ENCODE measurements at places on chromosomes 6 and 20. TPM values are rescaled to one million over a fixed set of nuclear protein-coding genes. Genes with fewer than 3 reads are reported as not detected.

CPXM1 gene
- not detected for total RNA-seq

C20orf144 gene
- not detected for total RNA-seq

HLA-DRB5 gene
- total RNA-seq: 12.5 TPM

SLC25A27 gene
- 6.7 TPM for total RNA-seq

IL20RA gene
- total RNA-seq: 11.7 TPM

RNF39 gene
- total RNA-seq: 0.18 TPM

DNA sequence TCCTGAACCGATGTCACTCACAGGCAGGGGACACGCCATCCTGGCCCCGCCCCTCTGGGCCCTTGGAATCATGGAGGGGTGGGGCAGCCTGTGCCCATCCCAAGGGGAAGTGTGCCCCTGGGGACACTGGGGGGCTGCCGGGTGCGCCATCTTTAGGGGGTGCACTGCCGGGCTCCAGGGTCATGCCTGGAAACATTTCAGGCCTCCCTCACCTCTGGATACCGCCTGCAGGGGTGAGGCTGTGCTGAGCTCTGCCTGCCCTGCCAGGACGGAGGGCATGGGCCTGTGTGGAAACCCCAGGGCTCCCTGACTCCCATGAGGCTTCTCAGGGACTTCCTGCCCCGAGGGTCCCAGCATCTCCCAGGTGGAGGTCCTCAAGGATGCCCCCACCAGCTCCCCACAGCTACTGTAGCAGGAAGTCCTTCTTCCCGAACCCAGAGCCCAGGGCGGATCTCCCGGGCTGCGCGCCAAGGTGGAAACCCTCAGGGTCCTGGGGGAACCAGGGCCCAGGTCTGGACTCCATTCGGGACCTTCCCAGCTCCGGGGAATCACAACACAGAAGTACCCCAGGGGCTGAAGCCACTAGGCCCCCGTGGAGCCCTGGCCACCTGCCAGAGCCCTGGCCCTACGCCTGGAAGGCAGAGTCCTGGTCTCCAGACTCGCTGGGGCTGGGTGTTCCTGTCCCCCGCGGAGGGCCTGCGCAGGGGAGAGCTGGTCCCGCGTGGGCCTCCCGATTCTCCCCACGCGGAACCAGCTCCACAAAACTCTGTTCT lies 15.6 kb downstream of the CHRNA4 start:
- no peaks in the 10 kb centered on the region for H3K4me1 ChIP-seq
- no peak overlapping the region for H3K27ac ChIP-seq
- peaks cover 41% of the 10 kb centered on the region for H3K27me3 ChIP-seq

DNA sequence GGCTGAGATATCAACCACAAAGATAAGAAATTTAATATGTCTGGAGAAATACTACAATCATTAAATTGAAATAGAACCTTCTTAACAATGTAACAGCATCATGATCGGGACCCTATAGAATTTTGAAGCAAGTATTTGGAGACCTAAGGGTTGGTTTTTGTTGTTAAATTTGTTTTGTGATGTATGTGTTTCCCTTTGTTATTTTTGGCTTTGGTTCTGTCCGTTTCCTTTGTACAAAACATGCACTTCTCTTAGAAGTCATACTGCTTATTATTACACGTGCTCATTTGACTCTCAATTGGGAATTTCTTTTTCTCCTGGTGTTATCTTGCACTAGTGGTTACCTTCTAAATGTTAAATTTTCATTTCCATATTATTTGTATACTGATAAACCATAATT lies 4.0 kb upstream of the PLN start:
- no peaks in the 10 kb centered on the region for H3K27me3 ChIP-seq
- H3K4me3 ChIP-seq: no peak overlapping the region
- no peak overlapping the region for H3K27ac ChIP-seq

DNA sequence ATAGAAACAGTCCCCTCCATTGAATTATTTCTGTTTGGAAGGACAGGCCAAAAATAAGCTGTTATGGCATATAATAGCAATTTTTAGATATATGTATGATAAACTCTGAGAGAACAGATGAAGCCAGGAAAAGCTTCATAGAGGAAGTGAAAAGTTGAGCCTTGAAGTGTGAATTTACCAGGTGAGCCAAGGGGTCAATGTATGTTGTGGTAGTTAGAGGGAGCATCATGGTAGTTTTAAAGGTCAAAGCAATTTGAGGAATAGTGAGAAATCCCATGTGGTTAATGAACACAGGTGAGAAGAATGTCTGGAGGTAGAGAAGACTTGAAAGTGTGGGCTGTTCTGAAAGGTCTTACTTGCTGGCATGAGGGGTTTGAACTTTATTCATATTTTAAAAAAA lies 47.0 kb downstream of the COL19A1 start:
- H3K36me3 ChIP-seq: no peaks in the 10 kb centered on the region
- H3K4me3 ChIP-seq: no peak overlapping the region
- H3K27me3 ChIP-seq: no peaks in the 10 kb centered on the region
- H3K4me1 ChIP-seq: no peaks in the 10 kb centered on the region
- no peak for DNase-seq

DNA sequence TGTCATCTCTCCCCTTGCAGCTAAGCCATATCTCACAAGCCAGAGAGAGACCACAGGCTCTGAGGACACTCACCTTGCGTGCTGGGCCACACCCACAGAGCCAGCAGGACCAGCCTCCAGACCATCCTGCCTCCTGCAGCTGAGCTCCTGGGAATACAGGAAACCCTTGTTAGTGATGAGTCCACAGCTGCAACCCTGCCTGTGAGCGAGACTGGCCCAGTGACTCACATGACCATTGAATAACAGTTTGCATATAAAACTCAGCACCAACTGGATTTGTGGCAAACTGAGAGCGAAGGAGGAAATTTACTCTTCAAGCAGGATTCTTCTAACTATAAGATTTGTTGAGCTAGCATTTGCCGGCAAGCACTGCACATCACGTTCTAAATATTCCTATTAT lies 3.0 kb downstream of the THBS2 start:
- peak overlapping the region; percentile 63 for H3K27ac ChIP-seq
- H3K4me3 ChIP-seq: no peak overlapping the region
- DNase-seq: peak; percentile 21

GRCh38 chr6:111941686-111942330 lies 68.6 kb upstream of the FYN start:
- H3K4me3 ChIP-seq: no peak overlapping the region
- no peak for DNase-seq
- no peaks in the 10 kb centered on the region for H3K4me1 ChIP-seq
- no peaks in the 10 kb centered on the region for H3K36me3 ChIP-seq
- H3K27ac ChIP-seq: no peak overlapping the region

- peak overlapping the region; percentile 87 for H3K27ac ChIP-seq
- peak overlapping the region; percentile 52 for H3K4me3 ChIP-seq
- no peaks in the 10 kb centered on the region for H3K36me3 ChIP-seq
- peak; percentile 66 for DNase-seq
- H3K4me1 ChIP-seq: peaks cover 12% of the 10 kb centered on the region
These were observed 130.3 kb upstream of the BTN3A2 start for GRCh38 chr6:26234421-26235301.

DNA sequence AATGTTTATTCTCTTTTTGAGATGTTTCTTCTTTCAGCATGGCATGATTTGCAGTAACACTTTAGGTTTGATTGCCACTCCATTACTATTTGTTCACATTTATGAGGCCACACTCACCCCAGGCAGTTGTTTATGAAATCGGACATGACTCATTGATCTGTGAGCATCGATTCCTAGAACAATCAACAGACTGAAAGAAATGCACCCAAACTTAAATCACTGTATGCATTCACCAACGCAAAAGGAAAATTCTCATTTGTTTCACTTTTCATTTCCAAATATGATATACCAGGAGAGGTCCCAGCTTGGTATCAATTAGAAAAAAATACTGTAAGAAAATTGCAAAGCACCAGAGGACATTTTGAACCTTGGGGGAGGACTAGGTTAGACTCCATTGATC lies 5.4 kb upstream of the GJA10 start:
- DNase-seq: no peak
- H3K36me3 ChIP-seq: no peaks in the 10 kb centered on the region
- no peaks in the 10 kb centered on the region for H3K4me1 ChIP-seq
- H3K27me3 ChIP-seq: no peaks in the 10 kb centered on the region
- H3K4me3 ChIP-seq: no peak overlapping the region

GRCh38 chr20:41205313-41205712 lies 68.0 kb downstream of the PLCG1 start:
- no peak overlapping the region for H3K4me3 ChIP-seq
- peaks cover 37% of the 10 kb centered on the region for H3K36me3 ChIP-seq
- no peak for DNase-seq
- H3K4me1 ChIP-seq: no peaks in the 10 kb centered on the region

DNA sequence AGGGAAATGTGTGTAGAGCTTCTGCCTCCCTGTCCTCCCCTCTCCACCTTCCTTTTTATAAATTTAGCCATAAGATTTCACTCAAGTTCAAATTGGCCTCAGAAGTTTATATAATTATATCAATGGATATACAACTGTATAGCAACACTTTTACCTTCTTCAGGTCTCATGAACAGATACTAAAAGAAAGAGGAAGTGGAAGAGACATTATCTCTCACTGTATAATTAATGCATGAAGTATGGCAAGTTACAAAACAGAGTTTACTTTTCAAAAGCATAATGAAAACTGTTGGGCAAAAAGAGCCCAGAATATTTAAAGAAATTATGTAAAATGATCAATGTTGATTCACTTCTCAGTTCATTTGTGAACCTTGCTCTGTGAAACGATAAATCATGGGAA lies 99.7 kb downstream of the PDE7B start:
- no peaks in the 10 kb centered on the region for H3K4me1 ChIP-seq
- DNase-seq: no peak
- no peaks in the 10 kb centered on the region for H3K27me3 ChIP-seq
- H3K27ac ChIP-seq: no peak overlapping the region

DNA sequence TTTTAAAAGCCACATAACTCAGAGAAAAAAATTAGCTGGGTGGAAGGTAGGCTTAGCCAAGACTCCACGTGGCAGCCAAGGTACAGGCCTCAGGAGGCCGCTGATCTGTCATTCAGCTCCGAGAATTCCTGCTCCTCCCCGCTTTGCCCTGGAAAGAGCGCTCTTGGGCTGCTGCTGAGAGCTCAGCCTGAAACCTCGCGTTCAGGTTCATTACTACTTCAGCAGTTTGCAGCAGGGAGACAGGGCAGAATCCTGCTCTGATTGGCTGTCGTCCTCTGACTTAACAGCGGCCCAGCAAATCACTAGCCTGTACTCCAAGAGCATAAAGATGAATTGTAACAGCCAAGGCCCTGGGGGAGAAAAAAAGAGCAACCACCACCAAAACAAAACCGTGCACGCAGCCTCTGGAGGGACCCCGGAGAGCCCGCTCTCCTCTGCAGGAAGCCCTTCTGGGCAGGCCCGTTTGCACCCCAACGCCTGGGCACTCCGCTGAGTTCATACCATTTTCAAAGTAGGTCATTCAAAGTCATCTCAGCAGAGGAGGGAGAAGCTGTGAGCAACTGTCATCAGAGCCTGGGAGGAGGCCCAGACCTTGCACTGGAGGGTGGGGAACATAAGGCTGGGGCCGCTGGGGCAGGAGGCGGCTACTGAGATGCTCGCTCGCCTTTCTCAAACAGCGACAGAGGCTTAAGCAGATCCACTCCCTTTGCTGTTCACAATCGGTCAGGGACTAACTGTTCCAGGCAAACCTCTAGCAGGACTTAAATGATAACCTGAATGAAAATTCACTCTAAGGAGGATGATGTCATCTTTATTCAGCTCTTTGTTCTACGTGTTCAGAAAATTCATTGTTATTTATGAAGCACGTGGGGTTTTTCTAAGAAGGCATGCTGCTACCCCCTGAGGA lies 42.3 kb upstream of the ATXN1 start:
- H3K27me3 ChIP-seq: no peaks in the 10 kb centered on the region
- H3K36me3 ChIP-seq: no peaks in the 10 kb centered on the region
- peak overlapping the region; percentile 71 for H3K27ac ChIP-seq
- no peaks in the 10 kb centered on the region for H3K4me1 ChIP-seq
- no peak overlapping the region for H3K4me3 ChIP-seq
- DNase-seq: no peak

DNA sequence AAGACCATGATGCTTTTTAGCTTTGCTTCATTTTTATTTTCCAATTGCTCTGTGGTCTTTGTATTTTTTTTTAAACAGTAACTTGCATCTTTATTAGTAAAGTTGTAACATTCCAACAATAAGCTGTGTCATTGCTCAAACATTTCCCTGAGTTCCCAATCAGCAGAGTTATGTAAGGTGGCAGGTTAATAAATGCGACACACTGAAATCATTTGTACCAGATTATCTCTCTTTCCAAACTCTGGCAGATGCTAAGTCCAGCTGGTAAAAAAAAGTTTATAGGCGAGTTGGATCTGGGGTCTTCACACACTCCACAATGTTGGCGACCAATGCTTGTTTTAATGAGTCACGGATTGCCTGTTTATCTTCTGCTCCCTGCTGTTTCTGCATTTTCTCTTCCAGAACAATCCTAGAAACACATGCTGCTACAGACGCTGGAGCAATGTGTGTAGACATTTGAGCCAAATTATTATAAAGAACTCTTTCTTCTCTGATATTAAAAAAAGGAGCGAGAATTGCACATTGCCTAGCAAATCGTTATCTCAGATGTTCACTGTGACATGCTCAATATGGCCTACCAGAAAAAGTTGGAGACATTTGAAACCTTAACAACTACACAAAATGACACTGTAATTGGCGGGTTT lies 113.6 kb upstream of the IFNGR1 start:
- no peaks in the 10 kb centered on the region for H3K27me3 ChIP-seq
- no peak for DNase-seq
- no peak overlapping the region for H3K4me3 ChIP-seq
- no peaks in the 10 kb centered on the region for H3K36me3 ChIP-seq
- H3K27ac ChIP-seq: no peak overlapping the region

GRCh38 chr20:56506103-56506502 lies 18.4 kb upstream of the FAM209A start:
- no peak for DNase-seq
- H3K4me3 ChIP-seq: no peak overlapping the region
- no peaks in the 10 kb centered on the region for H3K27me3 ChIP-seq
- H3K36me3 ChIP-seq: peaks cover 39% of the 10 kb centered on the region

DNA sequence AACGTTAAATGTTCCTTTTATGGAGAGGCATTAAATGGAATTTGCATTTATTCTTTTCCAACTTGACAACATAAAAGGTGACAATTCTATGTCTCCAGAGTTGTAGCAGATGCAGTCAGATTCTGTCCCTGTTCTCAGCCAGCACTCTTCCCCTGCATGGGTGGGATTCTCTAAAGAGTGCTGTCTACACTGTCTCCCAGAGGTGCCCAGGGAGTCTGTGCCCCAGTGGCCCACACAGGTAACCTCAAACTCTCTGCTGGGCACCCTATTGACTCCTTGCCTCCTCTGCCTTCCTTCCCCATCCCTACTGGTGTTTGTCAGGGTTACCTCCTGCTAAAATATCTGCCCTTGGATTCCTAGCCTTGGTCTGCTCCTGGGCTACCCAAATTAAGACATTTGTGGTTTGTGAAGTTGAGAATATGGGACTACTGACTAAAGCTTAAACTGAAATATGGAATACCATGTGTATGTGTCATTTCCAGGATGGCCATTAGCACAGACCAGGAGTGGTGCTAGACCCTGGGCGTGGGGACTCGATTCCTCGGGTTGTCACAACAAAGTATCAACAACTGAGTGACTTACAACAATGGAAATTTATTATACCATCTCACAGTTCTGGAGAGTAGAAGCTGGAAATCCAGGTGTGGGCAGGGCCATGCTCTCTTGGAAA lies 284.7 kb downstream of the CDH26 start:
- DNase-seq: no peak
- H3K36me3 ChIP-seq: no peaks in the 10 kb centered on the region
- H3K27ac ChIP-seq: no peak overlapping the region

All from stomach (tissue), 19 donors.